Left forelimb (tissue), 1 donor: ENCODE measurements at places on chromosomes 4 and X.

DNA sequence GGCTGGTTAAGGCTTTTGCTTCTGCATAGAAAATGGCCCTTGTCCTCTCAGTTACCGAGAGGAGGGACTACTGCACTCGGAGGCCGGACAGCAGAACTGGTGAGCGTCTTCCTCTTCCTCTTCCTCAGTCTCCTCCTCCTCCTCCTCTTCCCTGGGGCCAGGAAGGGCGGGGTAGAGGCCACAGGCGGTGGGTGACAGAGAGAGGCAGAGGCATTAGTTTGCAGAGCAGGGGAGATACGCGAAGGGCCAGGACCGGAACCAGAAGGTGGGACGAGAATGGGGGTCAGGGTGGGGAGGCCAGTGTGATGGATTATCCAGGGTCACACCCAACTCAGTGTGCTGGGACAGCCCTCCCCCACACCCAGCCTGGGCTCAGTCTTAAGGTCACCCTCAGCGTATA is 14.5 kb downstream of the IQSEC2 start:
- no peak for DNase-seq

GRCh38 chr4:98828801-98829200 is 100.1 kb downstream of the EIF4E start:
- DNase-seq: no peak

DNA sequence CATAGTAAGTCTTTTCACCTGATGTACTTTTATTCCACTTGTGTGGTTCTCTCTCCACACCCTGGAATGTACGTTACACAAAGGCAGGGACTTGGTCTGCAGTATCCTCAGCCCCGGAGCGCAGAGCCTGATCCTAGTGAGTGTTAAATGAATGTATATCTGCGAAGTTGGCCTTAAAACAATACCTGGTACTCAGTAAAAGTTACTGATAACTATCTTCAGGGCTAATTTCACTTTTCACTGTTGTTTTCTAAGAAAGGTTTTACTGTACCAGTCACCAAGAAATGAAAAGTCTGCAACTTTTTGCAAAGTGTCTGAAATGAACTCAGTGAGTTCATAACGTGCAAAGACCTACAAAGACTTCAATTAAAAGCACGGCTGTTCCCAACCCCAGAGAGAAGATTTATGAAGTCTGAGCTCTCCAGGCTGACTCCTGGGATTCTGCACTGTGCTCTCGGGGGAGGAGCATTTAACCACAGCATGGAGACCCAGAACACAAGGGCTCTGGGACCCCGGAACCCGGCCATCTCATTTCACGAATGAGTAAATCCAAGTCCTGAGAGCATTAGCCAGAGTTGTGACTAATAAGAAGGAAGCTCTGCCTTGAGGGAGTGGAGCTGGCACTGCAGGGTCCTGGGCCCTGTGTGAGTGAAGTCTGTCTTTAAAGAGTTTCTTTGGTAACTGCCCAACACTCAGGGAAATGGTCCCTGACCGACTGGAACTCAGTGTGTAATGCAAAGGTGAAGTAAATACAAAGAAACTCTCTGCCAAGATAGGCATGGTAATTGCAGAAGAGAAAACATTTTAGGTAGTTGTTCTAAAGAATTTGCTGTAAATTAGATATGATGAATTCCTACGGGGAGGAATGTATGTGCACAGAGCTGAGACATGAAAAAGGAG is 165.8 kb downstream of the NSUN7 start:
- no peak for DNase-seq

DNA sequence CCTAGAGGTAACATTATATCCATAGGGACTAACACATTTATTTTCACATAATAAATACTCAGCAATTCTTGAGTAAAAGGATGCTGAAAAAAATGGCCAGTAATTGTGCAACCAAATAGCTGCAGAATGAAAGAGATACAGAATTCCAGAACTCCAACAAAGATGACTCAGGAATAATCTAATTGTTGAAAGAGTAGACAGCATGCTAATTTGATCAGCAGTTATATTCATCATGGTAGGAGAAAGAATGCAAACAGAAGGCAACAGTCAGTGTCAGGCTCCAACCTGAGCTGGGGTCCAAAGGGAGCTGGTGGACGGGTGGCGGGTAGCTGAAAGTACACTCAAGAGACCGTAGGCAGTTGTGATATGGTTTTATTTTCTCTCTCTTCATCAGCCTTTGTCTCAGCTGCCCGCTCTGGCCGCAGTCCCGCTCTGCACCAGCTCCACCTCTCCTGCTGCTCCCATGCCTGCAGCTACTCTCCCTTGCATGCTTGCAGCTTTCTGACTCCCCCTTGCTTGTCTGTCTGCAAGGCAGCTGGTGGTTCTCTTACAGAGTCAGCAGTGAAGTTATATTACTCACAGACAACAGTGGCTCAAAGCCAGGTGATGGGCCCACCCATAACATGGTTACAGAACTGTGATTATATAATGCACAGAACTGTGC is 1150.1 kb downstream of the STIM2 start:
- DNase-seq: no peak

DNA sequence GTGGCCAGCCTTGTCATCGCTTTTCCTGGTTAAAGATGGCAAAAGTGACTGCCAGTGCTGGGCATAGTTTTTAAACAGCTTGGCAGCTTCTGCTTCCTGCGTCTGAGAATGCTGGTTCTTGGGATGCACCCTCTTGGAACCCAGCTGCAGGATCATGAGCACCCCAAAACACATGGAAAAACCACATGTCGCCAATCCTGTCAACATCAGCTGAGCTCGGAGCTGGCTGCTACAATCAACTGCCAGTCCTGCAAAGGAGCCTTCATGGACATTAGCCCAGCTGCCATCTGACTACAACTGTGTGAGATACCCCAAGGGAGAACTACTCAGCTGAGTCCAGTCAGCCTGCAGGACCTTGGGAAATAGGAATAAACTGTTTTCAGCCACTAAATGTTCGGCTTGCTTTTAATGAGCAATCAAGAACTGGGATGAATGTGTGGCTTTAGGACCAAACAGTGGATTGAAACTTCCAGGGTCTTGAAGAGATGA is 31.0 kb downstream of the OSTC start:
- no peak for DNase-seq

- no peak for DNase-seq
Observed at GRCh38 chrX:39320165-39320564, 518.9 kb downstream of the MID1IP1 start.

DNA sequence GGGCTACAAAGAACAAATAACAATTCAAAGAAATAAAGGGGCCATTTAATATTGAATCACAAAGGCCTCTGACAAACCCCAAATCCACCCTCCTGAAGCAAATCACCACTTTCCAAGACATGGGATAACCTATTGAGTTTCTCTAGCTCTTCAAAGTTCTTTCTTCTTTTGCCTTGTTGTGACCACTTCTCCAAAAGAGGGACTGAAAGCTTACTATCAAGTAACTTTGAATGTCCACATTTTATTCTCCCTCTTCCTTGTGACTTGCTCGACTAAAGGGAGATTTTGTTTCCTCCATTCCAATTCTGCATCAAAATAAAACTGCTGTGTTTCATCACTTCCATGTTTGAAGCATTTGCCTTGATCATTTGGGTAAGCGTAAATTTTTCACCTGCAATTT is 166.6 kb upstream of the SLC7A11 start:
- DNase-seq: no peak
